ENCODE measurements at places on chromosomes 13 and 19. TPM values are rescaled to one million over a fixed set of nuclear protein-coding genes. Genes with fewer than 3 reads are reported as not detected.

The AMER2 gene
- total RNA-seq: not detected

The MYO16 gene
- total RNA-seq: not detected

The PGLYRP2 gene
- 0.04 TPM for total RNA-seq

The ZNF730 gene
- 1.5 TPM for total RNA-seq

The PCDH17 gene
- total RNA-seq: 3.0 TPM

The BSPH1 gene
- total RNA-seq: not detected

The SLITRK6 gene
- not detected for total RNA-seq

The F10 gene
- 0.13 TPM for total RNA-seq

The C19orf73 gene
- total RNA-seq: 1.2 TPM

GRCh38 chr13:30900952-30901749 is 4.9 kb upstream of the MEDAG start:
- no peak for DNase-seq

GRCh38 chr13:46679369-46680120 is 117.4 kb downstream of the ESD start:
- DNase-seq: no peak

GRCh38 chr13:89150362-89150761 is 1479.2 kb downstream of the SLITRK5 start:
- no peak for DNase-seq

DNA sequence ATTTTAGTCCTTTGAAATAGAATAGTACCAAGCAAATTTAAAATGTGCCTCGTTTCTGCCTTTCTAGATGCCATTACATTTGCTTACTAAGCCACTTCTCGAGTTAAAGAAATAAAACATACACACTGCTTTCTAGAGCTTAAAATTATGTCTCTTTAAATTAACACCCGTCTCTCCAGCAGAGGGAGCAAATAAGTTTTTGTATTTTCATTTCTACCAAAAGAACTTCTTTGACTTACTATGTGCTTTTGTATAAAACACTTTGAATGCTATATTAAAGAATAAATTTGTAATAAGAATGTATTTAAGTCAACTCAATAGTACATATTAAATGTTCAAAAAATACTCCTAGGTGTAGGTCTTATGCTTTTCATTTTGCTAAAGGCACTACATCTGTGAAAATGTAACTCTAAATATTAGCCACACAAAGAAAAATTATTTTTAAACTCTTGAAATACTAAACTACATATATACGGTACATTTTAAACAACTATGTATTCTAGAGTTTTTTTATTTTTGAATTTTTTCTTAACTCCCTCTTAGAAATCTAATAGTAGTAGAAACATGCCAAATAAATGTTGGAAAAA is 269.3 kb upstream of the MIR17HG start:
- no peak for DNase-seq

DNA sequence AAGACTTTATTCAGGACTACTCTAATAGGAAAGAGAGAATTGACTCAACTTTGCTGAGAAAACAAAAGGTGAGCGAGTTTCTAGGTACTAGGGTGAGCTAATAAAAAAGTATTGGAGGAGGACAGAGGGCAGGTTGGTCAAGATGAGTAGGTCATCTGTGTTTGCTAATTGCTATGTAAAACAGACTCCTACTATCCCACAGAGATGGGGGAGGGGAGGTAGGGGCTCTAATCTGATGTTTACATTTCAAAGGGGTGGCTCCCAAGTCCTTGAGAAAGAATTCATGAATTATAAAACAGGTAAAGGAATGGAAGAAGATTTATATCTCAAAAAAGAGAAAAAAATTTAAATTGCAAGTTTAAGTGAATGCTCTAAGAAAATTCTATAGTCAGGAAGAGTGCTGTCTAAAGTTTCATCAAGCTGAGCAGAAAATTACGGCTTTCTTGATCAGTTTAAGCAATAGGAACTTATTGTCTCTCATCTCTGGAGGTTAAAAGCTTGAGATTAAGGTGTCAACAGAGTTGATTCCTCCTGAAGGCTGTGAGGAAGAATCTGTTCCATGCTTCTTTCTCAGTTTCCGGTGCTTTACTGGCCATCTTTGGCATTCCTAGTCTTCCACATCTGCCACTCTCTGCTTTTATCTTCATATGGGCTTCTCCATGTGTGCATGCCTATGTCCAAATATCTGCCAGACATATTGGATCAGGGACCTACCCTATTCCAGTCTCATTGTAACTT is 790.3 kb downstream of the SLITRK5 start:
- no peak for DNase-seq

DNA sequence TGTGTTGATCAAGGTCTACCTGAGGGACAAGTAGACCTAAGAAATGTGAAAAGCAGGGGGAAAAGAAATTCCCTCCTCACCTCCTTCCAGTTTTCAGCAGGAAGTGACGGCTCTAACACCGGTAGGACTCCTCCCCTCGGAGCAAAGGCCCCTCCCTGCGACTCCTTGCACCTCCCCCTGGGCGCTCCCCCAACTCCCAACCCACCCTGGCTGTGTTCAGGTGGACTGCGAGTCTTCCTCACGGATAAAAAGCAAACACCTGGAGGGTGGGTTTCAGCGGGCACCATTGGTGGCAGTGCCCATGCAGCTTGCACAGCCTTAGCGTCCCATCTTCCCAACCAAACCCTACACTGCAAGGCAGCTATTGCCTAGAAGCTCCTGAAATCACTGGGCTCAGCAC is 124.5 kb downstream of the COL4A1 start:
- DNase-seq: no peak

DNA sequence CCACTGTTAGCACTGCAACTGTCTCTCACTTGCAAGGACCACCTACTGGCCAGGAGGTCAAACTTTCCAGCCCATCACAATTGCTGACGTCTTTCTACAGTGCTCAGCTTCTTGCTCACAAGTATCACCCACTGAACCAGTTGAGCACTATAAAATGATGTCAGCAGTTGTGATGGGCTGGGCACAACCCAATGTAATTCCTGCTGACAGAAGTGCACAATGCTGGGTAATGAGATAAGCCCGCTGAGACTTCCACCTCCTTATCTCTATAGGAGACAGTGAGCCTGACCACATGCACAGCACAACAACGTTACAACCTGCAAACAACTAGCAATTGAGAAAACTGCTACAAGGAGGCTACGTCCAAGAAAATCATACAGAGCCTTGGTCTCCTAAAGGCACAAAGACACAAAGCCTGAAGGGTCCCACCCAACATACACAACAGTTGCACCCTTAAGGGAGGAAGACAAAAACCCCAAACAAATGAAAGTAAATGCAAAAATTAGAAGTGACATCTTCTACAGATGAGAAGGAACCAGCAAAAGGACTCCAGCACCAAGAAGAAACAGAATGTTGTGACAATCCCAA is 273.2 kb downstream of the LIG4 start:
- no peak for DNase-seq

- DNase-seq: no peak
Measured at GRCh38 chr19:12833418-12833737, 1.0 kb downstream of the RTBDN start.

DNA sequence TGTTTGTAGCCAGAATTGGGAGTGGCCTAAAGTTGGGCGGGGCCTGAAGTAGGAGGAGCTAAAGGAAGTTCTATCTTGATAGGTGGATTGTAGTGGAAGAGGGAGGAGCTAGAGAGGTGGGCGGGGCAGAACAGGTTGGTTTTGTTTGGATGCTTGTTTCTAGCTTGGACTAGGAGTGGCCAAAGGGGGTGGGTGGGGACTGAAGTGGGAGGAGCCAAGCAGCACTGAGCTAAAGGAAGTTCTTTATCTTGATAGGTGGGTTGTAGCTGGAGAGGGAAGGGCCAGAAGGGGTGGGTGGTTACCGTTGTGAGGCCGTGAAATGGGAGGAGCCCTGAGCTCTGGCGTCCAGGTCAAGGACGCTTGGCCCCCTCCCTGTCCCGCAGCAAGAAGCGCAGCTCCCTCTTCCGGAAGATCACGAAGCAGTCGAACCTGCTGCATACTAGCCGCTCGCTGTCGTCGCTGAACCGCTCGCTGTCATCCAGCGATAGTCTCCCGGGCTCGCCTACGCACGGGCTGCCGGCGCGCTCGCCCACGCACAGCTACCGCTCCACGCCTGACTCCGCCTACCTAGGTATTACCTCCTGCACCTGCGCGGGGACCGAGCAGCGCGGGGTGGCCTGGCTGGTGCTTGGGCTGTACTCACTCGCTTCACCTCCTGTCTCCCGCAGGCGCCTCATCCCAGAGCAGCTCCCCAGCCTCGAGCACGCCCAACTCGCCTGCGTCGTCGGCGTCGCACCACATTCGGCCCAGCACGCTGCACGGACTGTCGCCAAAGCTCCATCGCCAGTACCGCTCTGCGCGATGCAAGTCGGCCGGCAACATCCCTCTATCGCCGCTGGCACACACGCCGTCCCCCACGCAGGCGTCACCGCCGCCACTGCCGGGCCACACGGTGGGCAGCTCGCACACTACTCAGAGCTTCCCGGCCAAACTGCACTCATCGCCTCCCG is 8.0 kb downstream of the DNASE2 start:
- no peak for DNase-seq

GRCh38 chr13:100828226-100828625 is 153.6 kb upstream of the TMTC4 start:
- DNase-seq: no peak

DNA sequence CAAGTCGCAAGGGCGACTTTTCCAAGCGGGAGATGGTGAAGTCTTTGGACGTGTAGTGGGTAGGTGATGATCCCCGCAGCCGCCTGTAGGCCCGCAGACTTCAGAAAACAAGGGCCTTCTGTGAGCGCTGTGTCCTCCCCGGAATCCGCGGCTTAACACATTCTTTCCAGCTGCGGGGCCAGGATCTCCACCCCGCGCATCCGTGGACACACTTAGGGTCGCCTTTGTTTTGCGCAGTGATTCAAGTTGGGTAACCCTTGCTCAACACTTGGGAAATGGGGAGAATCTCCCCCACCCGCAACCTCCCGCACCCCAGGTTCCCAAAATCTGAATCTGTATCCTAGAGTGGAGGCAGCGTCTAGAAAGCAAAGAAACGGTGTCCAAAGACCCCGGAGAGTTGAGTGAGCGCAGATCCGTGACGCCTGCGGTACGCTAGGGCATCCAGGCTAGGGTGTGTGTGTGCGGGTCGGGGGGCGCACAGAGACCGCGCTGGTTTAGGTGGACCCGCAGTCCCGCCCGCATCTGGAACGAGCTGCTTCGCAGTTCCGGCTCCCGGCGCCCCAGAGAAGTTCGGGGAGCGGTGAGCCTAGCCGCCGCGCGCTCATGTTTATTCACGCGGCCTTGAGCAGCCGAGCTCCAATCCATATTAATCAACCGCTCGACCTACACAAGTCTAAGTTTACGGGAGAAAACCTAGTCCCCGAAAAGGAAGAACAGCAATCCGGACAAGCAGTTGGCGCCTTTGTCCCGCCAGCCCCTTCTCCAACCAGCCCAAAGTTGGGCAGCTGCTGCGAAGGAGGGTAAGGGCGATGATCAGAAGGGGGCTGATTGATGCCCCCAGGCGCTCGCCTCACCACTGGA is 9.9 kb downstream of the SOX21 start:
- no peak for DNase-seq

GRCh38 chr19:55400281-55401087 is 7.1 kb downstream of the UBE2S start:
- no peak for DNase-seq
